Placental pericyte (primary cell): ENCODE measurements at places on chromosomes 7 and 10. TPM values are rescaled to one million over a fixed set of nuclear protein-coding genes. Genes with fewer than 3 reads are reported as not detected.

TMEM178B gene
- under 0.01 TPM in 1 of 2 replicates, not detected in the other for total RNA-seq

PIP gene
- total RNA-seq = not detected in 2 replicates

COL1A2 gene
- 2,752 and 5,307 TPM in 2 replicates for total RNA-seq

MRLN gene
- not detected in 2 replicates for total RNA-seq

SPDYE9 gene
- total RNA-seq = not detected in 2 replicates

LLCFC1 gene
- not detected in 2 replicates for total RNA-seq

PRKAR2B gene
- 7.9 and 9.6 TPM in 2 replicates for total RNA-seq

CELF2 gene
- 2.7 and 11.6 TPM in 2 replicates for total RNA-seq

FANK1 gene
- total RNA-seq = 1.8 and 2.6 TPM in 2 replicates

EBLN1 gene
- not detected in 2 replicates for total RNA-seq

ZPBP gene
- total RNA-seq = not detected in 2 replicates

ZNF316 gene
- 14.7 and 19.6 TPM in 2 replicates for total RNA-seq

ZWINT gene
- total RNA-seq = 2.2 and 69.0 TPM in 2 replicates

SFMBT2 gene
- 0.22 and 1.0 TPM in 2 replicates for total RNA-seq

CALY gene
- total RNA-seq = not detected in 2 replicates

CUEDC2 gene
- 26.9 and 51.2 TPM in 2 replicates for total RNA-seq

SPDYE2 gene
- not detected in 2 replicates for total RNA-seq

ADIRF gene
- 1.0 TPM in 1 of 2 replicates, not detected in the other for total RNA-seq

SLC16A12 gene
- total RNA-seq = 0.14 and 0.22 TPM in 2 replicates

GSTK1 gene
- 62.4 and 63.2 TPM in 2 replicates for total RNA-seq

ZNF503 gene
- 8.3 and 15.9 TPM in 2 replicates for total RNA-seq

C10orf67 gene
- 0.22 and 0.29 TPM in 2 replicates for total RNA-seq

FAM25A gene
- not detected in 2 replicates for total RNA-seq

STEAP2 gene
- 1.8 and 28.6 TPM in 2 replicates for total RNA-seq

ACBD7 gene
- total RNA-seq = 0.72 TPM in 1 of 2 replicates, not detected in the other

FGFBP3 gene
- 0.29 and 0.66 TPM in 2 replicates for total RNA-seq

RHOBTB1 gene
- total RNA-seq = 14.9 and 31.1 TPM in 2 replicates

ZSCAN25 gene
- 8.3 and 15.9 TPM in 2 replicates for total RNA-seq

PDE1C gene
- total RNA-seq = 0.22 and 2.0 TPM in 2 replicates

ITGB8 gene
- total RNA-seq = 4.3 and 4.8 TPM in 2 replicates

CALML3 gene
- not detected in 2 replicates for total RNA-seq

NKX2-3 gene
- not detected in 2 replicates for total RNA-seq

LEP gene
- not detected in 2 replicates for total RNA-seq

UFSP1 gene
- 8.8 and 9.3 TPM in 2 replicates for total RNA-seq

UPK3B gene
- not detected in 2 replicates for total RNA-seq

CTBP2 gene
- 97.5 and 148 TPM in 2 replicates for total RNA-seq

SDK1 gene
- total RNA-seq = 1.1 and 2.0 TPM in 2 replicates

CACNB2 gene
- under 0.01 and 0.14 TPM in 2 replicates for total RNA-seq
